Stimulated activated CD4-positive, alpha-beta T cell treated with anti-CD3 and anti-CD28 coated beads, Interleukin-4, amount 100 ng/mL, for 48 hours (primary cell): ENCODE measurements at places on chromosomes 1 and 21.

DNA sequence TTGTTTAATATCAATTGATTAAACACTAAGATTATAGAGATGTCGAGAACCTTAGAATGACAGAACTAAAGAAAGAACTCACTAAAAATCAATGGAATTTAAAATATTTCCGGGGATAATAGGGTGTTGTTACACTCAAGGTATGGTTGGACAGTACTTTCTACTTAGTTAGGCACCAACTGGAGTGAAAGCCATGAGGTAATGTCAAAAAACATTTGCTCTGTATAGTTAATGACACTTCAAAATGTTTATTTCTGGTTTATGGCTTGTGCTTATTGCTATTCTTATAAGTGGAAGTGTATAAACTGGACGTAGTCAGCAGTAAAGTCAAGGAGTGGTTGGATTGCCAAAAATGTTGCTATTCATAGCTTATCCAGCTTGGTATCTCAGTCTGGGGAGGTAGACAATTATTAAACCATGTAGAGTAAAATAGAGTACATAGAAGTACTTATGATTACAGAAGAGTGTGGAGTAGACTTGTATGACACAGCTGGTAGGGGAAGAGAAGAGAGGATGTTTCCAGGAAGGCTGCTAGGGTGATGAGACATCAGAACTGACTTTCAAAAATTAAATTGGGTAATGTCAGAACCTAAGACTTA, 56.5 kb upstream of the BMP8A start:
- no peak for DNase-seq

DNA sequence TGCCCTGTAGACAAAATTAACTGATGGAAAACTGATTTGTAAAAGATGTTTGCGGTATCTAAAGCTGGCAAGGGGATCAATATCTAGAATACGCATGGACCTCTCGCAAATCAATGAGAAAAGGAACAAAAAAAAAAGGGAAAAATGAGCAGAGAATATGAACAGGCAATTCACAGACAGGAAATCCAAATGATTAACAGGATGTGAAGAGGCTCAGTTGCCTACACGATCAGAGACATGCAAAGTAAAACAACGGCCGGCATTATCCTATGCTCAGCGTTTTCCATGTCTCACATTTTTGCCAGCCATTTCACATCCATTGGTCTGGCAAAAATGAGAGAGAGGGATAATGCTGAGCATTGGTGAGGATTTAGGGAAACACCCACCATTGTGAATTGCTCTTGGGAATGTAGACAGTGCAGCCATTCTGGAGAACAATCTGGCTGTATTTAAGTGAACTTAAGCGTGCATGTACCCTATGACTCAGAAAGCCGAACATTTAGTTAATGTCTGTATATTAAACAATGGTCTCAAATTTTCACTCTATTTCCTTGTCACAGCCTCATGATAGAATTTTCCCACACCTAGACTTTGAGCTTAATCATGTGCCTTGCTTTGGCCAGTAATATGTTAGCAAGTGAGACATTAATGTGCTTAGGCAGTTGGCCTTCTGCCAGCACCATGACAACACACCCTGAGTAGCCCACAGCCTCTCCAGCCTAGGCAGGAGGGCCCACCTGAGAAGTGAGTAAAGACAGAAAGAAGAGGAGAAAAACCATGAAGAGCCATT, 61.0 kb upstream of the NBPF3 start:
- DNase-seq = no peak

DNA sequence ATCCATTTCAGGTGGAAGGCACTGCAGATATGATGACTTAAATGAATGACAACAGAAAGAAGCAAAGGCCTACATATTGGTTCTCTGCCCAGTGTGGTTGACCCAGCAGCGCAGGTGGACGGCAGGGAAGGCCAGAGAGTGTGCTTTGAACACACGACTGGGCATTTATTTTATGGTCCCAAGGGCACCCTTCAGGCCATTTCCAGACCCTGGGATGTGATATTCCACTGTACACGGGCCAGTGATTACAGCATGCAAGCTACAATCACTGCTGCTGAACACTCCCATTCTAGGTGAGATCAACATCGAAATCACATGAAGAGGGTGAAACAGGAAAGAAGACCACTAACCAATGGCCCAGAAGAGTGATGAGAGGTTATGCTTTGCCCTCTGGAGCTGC, 33.8 kb downstream of the PCNX2 start:
- no peak for DNase-seq

- DNase-seq = peak; percentile 5
Observed at GRCh38 chr1:77175230-77175844, 43.9 kb downstream of the PIGK start.

- no peak for DNase-seq
Observed at GRCh38 chr1:16119926-16120325, 35.9 kb downstream of the EPHA2 start.

DNA sequence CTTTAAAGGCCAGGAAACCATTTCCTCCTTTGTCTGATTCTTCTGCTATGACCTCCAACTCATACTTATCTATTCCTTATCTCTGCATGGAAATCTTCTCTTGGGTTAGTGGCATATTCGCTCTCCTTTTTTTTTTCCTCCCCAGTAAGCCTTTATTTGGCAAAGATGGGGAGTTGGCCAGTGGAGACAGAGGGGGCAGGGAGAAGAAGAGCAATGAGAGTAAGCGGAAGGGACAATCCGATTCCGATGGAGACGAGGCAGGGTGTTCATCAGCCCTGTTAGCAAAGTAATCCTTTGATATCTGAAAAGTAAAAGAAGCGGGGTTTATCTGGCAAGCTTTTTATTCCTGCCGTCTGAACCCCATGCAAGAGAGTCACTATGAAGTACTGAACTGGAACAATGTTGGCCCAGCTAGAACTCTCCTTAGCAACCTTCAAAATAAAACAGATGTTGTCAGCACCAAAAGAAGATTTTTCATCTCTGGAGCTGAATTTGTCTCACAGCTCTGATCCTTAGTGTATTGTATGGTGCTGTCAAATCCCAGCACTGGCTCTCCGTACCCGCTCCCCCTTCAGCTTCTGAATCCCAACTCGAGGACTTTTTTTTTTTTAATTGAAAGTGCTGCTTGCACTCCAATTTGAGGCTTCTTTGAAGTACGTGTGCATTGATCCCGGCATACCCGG, 40.9 kb downstream of the PTGFRN start:
- no peak for DNase-seq

- DNase-seq = no peak
Observed at GRCh38 chr21:29639366-29640079, 300.3 kb downstream of the GRIK1 start.

GRCh38 chr21:36155603-36156338, 853 bp upstream of the DOP1B start:
- no peak for DNase-seq

GRCh38 chr1:77797991-77798390, 18.5 kb downstream of the MIGA1 start:
- no peak for DNase-seq

DNA sequence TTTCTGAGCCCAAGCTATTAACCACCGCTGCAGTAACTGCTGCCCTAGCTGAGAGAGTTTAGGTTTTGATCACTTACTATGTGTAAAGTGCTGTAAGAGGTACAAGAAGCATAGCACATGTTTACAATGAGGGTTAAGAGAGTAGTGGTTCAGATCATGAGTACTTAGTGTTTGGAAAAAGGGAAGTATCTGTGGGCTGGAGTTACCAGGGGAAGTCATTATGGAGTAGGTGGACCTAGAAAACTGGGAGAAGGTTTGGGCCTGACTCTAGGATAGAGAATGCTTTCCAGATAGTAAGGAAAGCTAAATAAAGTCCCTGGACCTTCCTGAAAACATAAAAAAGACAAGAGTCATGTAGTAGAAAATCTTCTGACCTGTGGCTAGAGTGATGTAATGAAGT, 149.6 kb upstream of the PLXNA2 start:
- DNase-seq = no peak

DNA sequence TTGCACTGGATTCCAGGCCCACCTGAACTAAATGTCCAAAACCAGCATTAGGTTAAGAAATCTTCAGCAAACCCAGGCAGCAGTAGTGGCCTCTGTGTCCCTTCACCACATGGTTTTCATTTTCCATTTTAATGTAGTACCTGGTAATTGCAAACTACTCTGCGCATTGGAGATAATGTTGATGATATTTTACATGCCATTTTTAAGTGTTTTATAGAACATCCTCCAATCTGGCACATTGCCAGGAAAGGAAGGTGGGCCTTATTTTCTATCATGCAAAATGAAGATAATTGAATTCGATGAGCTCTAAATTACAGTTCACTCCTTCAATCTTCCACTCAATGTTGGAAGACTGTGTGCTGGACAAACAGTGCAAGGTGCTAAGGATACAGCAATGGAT, 89.5 kb downstream of the ZC3H11B start:
- DNase-seq = no peak

- no peak for DNase-seq
Observed at GRCh38 chr1:157025856-157026255, 19.7 kb downstream of the ARHGEF11 start.

GRCh38 chr1:185526344-185527307, 207.6 kb upstream of the HMCN1 start:
- DNase-seq = no peak

- DNase-seq = no peak
Observed at GRCh38 chr1:30670240-30671060, 52.9 kb downstream of the MATN1 start.

DNA sequence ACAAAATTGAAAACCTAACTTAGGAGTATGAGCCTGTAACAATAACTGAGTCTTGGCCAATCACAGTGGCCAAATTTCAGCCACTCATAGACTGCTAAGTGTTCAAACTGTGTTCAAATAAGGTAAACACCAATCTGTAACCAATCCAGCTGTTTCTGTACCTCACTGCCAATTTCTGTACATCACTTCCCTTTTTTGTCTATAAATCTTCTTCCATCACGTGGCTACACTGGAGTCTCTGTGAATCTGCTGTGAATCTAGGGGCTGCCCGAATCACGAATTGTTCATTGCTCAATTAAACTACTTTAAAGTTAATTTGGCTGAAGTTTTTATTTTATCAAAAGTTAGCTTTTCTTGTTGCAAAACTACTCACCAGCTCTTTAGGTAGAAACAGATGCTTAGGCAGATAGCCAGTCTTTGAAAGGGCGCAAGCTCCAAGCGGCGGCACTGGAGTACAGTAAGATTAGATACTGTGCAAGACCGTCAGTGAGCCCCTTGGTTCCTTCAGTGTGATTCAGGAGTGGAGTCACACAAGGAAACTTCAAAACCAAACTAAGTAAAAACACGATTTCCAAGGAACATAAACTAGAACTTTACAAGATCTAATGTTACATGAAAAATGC, 43.2 kb upstream of the ADGRL2 start:
- no peak for DNase-seq

DNA sequence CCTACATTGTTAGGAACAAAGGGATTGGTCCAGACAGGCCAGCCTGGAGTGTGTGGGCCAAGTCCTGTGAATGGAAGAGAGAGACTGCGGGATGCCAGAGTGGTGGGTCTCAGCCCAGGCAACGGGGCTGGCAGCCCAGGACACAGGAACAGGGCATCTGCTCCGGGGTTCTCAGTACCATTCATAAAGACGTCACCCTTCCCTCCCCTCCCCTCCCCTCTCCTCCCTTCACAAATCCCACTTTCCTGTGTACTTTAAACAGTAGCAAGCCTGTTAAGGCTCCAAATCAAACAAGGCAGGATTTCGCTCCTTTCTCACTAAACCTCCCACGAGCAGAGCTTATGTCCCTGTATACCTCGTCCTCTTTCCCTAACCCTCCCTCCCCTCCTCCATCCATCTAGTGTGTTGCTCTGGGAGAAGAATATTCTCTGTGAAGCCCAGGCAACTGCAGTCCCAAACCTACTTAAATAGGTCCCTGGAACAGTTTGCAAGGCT, 4.2 kb upstream of the PLXNA2 start:
- DNase-seq = no peak

- DNase-seq = no peak
Observed at GRCh38 chr1:161176468-161177111, 717 bp downstream of the B4GALT3 start.

GRCh38 chr1:7393136-7393535, 378.0 kb upstream of the VAMP3 start:
- no peak for DNase-seq

DNA sequence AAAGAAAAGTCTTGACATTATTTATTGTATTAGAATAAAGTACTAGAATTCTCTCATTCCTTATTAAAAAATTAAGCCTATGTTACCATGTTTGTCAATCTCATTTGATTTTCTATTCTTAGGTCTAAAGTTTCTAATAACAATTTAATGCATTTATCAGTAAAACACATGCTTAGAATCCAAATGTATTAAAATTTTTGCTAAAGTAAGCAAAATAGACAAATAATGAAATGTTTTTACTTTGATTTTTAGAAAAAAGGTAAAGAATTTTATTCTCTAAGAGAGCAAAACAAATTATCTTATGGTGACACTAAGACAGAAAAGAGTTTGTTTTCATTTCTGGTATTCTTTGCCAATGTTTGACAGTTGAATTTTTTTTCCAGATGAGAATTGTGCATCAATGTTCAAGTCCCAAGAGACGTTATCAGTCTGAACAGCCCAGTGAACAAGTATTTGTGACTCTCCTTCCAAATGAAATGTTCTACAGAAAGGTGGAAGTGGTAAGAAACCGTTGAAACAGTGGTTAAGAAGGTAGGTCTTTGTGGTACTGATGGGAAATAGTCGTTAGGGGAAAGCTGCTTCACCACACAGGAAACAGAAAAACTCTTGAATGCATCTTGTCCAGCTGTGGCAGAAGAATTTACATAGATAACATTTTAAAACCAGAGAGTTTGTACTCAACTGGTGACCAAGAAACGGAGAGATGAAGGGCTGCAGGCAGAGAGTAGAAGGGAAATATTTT, 402.5 kb downstream of the PTPRC start:
- no peak for DNase-seq

DNA sequence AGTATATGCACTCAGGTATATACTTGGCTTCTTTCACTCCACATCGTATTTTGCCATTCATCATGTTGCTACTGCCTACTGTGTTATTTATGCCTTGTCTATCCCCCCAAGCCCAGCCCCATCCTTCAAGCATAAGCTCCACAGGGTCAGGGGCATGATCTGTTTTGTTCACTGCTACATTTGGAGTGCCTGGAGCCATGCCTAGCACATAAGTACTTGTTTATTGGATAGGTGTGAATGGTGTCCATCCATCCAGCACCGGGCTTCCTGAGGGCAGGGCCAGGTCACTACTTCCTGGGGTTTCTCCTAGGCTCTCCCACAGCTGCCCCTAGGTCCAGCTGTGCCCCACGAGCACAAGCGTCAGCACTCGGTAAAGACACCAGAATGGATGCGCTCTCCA, 289.0 kb upstream of the VAMP3 start:
- no peak for DNase-seq

- no peak for DNase-seq
Observed at GRCh38 chr1:192546596-192547190, 28.9 kb upstream of the RGS1 start.
